ENCODE measurements at places on chromosomes 3 and 15.
A peak's percentile ranks its signal among the peaks of the same experiment; 100 is the strongest.

DNA sequence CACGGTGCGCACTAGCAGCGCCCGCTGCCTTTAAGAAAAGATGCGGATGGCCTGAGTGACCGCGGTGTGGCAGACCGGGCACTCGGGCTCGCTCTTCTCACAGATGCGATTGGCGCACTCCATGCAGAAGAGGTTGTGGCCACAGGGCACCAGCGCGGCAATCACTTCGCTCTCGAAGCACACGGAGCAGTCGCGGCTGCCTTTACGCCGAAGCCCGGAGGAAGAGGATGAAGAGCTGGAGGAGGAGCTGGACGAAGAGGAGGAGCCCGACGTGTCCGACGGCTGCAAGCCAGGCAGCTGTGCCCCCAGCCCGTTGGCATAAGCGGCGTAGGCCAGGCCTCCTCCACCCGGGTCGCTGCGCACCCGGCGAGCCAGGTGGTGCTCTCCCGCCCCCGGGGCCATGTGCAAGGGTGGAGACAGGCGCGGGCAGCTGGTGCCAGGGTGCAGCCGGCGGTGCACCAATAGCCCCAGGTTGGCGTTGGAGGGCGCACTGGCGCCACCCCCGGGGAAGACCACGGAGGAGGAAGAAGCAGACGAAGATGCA, 2.6 kb downstream of the MEX3B start:
- no peak for DNase-seq

- DNase-seq = no peak
Measured at GRCh38 chr3:31086698-31087097, 192.2 kb upstream of the GADL1 start.

- no peak for DNase-seq
Measured at GRCh38 chr15:70672081-70672480, 91.3 kb downstream of the UACA start.

DNA sequence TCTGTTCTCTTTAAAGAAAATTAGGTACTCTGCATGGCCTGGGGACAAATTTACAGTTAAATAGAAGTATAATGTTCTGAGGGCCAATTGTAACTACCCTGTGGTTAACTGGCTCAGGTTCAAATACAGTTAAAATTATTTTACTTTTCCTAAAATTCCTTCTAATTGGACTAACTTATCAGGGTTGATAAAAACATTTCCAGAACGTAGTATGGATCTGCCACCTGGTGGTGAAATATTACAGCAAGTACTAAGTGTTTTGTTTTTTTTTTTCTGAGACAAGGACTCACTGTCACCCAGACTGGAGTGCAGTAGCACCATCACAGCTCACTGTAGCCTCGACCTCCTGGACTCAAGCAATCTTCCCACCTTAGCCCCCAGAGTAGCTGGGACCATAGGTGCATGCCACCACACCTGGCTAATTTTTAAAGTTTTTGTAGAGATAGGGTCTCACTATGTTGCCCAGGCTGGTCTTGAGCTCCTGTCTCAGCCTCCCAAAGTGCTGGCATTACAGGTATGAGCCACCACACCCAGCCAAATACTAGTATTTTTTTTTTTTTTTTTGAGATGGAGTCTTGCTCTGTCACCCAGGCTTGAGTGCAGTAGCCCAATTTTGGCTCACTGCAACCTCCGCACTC, 29.2 kb downstream of the NEO1 start:
- DNase-seq = no peak

DNA sequence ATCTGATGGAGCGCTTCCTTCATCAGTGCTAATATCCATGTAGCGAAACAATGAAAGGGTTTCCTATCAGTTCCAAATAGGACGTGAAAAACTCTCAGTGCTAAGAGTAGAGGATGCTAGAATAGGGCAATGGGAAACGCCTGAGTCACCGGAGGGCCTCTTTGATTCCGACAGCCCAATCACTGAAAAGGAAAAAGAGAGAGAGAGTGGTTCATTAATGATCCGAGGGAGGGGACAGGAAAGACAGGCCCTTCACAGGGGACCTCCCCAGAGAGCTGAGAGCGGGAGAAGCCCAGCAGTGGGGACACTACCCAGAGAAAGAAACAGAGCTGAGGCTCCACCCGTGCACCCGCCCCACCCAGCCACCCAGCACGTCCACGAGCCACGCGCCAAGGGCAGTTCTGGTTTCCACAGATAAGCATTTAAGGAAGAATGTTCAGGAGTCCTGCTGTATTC, 76.9 kb downstream of the RPN1 start:
- peak; percentile 11 for DNase-seq

DNA sequence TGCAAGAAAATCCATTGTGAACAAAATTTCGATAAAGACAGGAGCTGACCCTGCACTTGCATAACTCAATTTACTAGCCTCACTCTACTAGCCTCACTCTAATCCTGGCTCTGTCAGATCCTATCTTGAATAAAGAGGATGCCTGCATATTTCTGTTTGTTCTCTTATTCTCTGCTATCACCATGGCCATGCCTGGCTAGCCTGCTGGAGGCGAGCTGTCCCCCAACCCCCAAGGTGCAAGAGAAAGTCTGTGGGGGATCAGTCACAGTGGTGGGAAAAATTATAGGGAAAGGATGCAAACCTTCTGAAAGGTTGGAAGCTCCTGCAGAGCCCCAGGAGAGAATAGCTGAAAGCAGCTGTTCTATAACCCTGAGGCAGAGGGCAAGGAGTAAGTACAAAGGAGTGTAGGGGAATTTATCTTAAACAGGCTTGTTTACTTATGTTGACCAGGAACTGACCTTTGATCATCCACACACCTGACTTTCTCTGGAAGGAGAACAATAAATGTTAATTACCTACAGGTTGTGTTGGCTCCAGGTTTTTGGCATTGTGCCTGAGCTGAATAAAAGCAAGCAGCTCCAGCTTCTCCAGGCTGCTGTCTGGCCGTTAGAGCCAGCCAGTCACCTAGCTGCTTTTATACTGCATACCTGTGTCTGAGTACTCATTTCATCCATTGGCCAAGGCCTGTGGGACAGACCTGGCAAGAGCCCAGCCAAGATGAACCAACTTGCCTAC, 137.7 kb upstream of the RASGRP1 start:
- no peak for DNase-seq

DNA sequence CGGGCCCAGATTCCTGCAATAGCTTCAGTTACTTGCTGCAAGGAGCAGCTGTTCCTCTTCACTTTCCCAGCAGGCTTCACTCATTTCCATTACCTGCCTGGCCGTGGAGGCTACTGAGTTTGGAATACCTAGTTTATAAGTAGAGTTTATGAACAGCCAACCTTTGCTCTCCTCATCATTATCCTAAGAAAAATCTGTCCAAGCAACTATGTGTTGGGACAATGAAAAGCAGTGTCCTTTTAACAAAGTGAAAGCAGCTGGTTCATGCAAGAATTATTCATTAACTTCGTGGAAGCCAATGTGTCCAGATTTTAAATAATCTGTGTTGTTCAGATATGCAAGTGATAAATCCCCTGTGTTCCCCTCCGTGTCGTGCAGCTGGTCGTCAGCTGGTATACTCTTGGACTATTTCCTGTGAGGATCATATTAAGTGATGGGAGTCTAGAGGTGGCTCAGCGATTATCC, 39.3 kb upstream of the SSR3 start:
- no peak for DNase-seq

DNA sequence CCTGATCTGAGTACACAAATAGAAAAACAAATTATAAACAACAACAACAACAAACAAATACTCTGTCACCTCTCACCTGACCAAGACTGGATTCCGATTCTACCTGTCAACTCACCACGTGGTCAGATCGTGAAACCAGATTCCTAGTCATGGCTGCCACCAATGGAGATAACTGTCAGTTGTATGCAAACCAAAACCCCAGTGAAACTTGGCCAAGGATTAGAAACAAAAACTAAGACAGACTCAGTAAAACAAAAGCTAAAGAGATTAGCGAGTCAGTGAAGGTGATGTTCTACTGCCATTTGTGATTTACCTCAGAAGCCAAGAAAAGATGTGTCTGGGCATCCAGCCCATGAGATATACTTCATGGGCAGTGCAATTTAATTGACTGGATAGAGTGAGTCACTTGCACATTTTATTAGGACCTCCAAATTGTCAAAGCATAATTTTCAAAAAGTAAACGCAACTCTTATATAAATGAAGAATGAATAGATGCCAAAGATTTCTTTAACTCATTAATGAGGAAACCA, 31.1 kb downstream of the PHLDB2 start:
- DNase-seq = no peak

GRCh38 chr3:193711166-193711485, 118.1 kb downstream of the OPA1 start:
- DNase-seq = no peak

GRCh38 chr3:176469694-176470205, 727.5 kb downstream of the TBL1XR1 start:
- no peak for DNase-seq

DNA sequence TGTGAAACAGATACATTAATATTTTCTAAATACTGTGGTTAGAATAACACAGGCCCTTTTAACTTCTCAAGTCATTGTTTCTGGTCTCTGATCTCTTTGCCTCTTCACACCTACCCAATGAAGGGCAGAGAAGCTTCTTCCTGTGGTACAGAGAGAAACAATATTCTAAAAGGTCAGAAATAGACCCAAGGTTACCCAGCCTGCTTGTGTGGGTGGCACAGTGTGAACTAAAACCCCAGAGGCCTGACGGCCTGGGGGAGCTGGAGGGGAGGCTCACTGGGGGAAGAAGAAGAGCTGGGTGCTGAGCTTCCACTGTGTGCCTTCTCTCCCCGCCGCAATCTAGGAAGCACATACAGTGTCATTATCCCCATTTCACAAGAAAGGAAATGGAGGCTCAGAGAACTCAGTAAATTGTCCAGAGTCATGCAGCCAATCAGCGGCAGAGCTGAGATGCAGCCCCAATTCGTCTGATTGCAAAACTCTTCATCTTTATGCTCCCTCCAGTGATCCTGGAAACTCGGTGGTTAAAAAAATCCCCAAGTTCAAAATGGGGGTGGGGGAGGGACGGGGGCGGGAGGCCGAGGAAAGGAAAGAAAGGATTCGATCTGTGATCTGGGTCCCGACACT, 64.1 kb upstream of the HEG1 start:
- DNase-seq = no peak

DNA sequence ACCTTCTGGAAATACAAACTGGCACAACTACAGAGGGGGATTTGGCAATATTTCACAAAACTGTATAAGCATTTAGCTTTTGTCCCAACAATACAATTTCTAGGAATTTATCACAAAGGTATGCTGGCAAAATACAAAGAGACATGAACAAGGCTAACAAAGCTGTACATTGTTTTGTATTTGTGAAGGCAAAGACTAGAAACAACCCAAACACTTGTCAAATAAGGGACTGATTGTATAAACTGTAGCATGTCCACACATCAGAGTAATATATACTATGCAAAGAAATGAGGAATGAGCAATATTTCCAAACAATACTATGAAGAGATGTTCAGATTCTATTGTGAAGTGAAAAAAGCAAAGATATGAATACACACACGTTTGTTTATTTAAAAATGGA, 26.4 kb downstream of the CP start:
- no peak for DNase-seq

GRCh38 chr15:53978253-53978906, at the start of gene UNC13C:
Gene UNC13C (plus strand): TSS chr15:53978441. CDS start chr15:54012904, 34,463 bp downstream.
- DNase-seq = no peak

GRCh38 chr3:166575161-166575560, 737.9 kb upstream of the BCHE start:
- DNase-seq = no peak

GRCh38 chr3:148697306-148698189, at the start of gene AGTR1:
Gene AGTR1 (plus strand): TSS chr3:148697903. CDS start chr3:148741036, 43,133 bp downstream.
- DNase-seq = no peak

- DNase-seq = no peak
Measured at GRCh38 chr15:70450142-70450443, 313.3 kb downstream of the UACA start.

- DNase-seq = no peak
Measured at GRCh38 chr15:88881775-88882174, 13.6 kb downstream of the HAPLN3 start.

DNA sequence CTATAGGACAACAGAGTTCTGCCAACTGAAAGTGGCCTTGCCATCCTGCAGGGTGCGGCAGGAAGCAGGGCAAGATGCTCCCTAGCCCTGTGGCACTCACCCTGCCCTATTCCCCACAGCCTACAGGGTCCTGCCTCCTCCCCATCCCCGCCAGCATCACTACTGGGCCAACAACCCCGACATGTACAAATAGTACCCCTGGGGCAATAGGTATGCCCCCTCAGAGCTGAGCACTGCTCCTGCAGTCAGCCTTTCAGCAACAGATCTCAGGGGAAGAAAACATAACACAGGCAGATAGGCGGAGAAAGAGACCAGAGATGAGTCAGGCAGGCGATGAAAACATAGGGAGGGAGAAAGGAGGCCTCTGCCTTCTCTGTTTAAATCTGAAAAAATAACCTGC, 74.7 kb downstream of the XXYLT1 start:
- DNase-seq = no peak

- DNase-seq = no peak
Measured at GRCh38 chr15:46591462-46591861, 956.6 kb downstream of the SQOR start.

DNA sequence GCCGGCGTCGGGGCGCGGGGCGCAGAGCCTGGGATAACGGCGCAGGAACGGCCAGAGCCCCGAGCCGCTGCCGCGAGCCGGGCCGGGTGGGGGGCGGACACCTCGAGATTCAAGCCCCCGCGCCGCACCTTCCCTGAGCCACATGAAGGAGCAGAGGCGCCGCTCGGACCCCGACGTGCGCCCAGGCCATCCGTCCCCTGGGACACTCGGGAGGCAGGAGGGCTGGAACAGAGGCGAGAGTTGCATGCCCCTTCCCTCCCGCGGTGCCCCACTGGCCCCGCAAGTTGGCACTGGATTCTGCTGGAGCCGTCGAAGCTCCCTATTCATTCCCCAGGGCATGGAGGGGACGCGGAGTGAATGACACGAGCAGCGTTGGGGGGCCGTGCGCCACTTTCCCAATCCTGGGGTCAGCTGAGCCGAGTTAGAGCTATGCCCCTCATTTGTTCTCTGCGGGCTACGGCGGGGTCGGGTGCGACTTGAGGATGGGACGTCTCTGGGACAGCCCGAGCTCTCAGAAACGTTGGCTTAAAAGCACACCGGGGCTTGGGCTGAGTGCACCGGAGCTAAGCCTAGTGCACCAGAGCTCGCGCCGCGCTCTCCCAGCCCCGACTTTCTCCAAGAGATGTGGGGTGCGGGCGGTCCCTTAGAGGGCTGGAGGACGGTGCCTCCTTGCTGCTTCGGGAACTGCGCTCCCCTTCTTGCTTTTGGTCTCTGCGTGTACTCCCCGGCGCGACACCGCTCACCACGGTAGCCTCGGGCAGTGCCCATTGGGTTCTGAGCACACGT, 588 bp downstream of the SLC6A1 start:
- no peak for DNase-seq
